ENCODE measurements at places on chromosomes 3 and 15. TPM values are rescaled to one million over a fixed set of nuclear protein-coding genes. Genes with fewer than 3 reads are reported as not detected.

DNA sequence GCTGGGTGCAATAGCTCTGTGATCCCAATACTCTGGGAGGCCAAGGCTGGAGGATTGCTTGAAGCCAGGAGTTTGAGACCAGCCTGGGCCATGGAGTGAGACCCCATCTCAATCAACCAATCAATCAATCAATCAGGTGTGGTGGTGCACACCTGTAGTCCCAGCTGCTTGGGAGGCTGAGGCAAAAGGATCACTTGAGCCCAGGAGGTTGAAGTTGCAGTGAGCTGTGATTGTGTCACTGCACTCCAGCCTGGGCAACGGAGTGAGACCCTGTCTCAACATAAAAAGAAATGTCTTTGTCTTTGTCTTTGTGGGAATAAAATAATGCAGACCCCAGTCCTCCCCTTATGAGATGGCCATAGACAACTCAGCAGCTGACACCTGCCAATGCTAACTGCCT, 34.9 kb upstream of the TLE3 start:
- no peak for DNase-seq

DNA sequence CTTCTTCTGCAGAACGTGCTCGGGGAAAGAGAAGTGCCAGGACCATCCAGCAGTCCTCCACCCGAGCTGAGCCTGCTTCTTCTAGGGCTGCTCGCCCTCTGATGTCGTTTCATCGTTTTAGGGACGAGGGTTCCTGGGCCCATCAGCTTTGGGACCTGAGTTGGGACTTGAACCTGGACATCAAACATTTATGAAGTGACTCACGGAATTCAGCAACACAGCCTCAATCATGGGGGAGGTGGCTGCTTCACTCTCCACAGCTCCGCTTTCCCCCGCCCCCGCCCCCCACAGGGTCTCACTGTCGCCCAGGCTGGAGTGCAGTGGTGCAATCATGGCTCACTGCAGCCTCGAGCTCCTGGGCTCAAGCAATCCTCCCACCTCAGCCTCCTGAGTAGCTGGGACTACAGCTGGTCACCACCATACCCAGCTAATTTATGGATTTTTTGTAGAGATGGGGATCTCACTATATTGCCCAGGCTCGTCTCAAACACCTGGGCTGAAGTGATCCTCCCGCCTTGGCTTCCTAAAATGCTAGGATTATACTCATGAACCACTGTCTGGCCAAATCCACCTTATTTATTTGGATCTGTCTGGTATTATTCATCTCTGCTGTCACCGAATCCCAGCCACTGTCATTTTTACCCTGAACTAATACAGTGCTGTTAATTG, 725 bp upstream of the SCAMP2 start:
- DNase-seq, result no peak

GRCh38 chr15:40398413-40398873, 7.2 kb upstream of the IVD start:
- DNase-seq, result no peak

GRCh38 chr3:13834258-13835035, 45.4 kb downstream of the WNT7A start:
- no peak for DNase-seq

DNA sequence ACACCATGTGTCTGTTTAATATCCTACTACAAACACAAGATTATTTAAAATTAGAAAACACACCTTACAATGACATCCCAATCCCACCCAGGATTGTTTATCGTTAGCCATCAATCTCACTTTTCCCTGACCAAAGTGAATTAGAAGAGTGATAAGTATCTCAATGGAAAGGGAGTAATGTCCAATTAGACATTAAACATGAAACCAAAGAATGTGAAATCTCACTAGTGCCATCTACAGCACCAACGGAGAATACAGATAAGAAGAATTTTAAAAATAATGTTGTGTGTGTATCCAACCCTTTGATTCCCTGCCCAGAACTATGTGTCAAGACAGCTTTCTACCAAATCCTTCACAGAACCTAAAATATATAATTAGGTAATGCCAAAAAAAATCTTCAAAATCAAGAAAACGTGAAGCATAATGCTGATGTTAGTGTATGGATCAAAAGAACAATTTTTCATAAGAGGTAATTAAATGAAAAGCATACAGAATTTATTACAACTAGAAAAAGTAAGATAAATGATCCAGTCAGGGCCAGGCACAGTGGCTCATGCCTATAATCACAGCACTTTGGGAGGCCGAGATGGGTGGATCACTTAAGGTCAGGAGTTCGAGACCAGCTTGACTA, 64.2 kb downstream of the SCAPER start:
- peak; percentile 24 for DNase-seq

DNA sequence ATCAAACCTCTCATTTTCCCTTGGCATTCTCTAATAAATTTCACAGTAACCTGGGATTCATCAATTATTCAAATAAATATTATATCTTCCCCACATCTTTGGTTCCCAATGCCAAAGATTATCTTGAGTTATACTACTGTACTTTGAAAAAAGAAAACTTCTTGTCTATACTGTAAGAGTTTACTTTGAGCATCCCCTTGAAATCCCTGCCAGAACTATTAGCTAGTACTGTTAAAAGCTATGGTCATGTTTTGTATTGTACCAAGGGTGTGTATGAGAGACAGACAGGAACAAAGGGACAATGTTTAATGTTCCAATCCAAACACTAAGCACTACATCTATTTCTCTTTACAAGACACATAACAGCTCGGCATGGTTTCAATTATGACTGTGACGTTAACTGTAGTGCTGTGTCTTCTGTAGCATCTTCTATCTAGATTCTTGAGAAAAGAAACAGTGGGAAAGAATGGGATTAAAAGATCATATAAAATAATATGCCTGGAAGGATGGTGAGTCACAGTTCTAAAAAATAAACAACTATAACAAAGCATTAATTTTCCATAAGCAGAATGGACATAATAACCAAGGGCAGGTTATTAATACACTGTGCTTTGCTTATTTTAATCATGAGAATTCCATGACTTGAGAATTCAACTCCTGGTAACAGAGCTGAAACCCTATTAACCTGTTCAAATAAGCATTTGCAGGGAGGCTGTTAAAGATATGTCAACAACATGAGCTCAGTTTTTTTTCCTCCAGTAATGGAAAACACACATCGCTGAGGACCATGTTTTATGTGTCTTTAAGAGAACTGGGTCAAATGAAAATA, 71.1 kb downstream of the ALDH1A2 start:
- DNase-seq, result no peak

DNA sequence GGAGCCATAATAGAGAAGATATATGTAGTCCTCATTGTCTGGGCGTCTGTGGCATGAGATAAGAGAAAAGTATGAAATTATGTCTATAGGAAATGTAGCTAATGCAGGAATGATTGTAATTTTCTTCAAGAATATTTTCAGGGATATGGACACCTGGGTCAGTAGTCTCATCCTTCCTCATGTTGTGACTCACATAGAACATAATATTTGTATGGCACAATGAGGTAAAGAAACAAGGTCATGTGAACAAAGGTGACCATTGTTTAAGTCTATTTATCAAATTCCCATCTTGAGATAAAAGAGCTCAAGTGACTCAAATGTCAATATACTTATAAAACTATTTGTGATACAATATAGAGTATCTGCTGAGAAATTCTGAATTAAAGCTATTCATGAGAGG, 345.5 kb upstream of the ROBO1 start:
- DNase-seq, result no peak

DNA sequence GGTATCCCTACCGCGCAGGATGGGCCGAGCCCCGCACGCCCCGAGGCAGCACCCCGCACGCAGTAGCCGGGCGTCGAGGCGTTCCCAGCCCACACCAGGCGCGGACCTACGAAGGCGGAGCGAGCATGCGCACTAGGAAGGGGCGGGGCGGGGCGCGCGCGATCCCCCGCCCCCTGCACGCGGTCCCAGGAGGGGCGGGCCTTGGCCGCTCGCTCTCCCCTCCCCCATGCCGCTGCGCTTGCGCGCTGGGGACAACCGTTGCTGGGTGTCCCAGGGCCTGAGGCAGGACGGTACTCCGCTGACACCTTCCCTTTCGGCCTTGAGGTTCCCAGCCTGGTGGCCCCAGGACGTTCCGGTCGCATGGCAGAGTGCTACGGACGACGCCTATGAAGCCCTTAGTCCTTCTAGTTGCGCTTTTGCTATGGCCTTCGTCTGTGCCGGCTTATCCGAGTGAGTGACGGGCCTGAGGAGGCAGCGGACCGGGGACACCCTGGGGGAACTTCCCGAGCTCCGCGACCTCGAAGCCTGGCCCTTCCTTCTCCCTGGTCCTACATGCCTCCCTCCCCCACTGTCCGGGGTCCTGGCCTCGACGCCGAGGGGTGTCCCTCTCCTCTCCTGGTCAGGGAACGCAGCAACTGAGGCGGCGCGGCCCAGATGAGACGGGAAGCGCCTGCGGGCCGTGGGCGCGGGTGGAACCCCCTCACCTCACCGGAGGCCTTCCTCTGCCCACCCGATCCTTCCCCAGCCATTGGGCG, at the start of gene SPESP1:
Gene SPESP1, plus strand, starts transcription at position 258 of the 755 bp plus-strand sequence. Its CDS starts 129 bp downstream, at position 387.
- DNase-seq, result peak; percentile 59

- no peak for DNase-seq
Measured at GRCh38 chr15:67968966-67969365, 85.1 kb upstream of the PIAS1 start.

GRCh38 chr3:72370947-72371346, 477.3 kb downstream of the SHQ1 start:
- no peak for DNase-seq

DNA sequence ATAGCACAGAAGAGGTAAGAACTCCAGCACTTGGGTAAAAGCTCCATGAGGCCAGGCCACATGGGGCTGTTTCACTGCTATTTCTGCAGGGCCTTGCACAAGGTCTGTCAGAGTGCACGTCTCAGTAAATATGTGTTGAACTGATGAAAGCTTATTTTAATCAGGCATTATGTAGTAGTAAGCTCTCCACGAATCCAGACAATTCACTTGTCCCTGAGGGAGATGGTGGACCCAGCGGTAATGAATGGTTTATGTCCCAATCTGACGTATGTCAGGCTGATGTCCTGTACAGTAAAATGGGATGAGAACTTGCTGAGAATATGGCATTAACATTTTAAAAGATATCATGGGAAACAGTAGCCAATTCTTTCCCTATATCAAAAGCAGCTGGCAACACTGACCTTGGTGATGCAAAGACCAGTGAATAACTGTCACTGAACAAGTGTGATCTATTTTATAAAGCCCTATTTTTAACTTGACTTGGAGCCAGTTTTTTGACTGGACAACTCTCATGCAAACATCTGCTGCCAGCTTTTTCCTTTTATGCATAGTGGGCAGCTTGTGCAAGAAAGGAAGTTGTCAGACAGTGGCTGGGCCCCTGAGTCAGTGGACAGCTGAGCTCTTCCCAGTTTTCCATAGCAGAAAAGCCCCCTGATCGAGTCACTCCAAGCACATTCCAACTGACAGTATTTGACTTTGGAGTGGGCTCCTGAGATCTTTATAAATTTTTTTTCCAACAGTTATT, 519.8 kb upstream of the MDFIC2 start:
- DNase-seq, result no peak

DNA sequence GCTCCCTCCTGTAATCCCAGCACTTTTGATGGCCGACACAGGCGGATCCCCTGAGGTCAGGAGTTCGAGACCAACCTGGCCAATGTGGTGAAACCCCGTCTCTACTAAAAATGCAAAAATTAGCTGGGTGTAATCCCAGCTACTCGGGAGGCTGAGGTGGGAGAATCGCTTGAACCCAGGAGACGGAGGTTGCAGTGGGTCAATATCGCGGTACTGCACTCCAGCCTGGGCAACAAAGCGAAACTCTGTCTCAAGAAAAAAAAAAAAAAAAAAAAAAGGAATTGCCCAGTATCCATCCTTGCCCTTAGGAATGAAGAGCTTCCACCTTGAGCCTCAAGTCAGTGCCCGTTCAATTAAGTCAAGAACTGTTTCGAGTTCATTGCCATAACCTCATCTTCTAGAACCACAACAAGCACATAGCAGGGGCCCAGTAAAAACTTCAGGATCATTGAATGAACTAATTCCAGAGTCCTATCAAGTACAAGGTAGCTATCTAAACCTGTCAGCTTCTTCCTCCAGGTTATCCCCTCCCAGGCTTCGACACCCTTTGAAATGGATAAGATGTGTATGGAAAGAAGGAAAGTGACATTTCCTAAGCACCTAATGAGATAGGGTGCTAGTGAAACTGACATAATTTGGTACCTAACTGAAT, 826 bp downstream of the DBR1 start:
- no peak for DNase-seq

DNA sequence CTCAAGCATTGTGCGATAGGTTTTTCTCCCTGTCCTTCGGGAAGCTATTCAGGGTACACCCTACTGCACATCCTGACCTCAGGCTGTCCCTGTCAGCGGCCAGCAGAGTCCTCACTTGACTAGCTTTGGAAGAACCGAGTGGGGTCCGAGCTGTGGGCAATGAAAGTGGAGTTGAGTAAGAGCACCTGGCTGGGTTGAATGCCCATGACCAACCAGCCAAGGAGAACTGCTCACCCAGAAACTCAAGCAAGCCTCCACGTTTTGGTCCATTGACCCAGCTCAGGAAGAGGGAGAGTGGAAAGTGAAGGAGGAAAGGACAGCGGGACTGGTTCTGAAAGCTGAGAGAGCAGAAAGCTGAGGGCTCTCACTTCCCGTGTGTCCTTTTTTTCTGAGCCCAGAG, 36.0 kb upstream of the HDGFL3 start:
- DNase-seq, result no peak

- no peak for DNase-seq
Measured at GRCh38 chr3:34793057-34793456, 846.3 kb upstream of the ARPP21 start.

DNA sequence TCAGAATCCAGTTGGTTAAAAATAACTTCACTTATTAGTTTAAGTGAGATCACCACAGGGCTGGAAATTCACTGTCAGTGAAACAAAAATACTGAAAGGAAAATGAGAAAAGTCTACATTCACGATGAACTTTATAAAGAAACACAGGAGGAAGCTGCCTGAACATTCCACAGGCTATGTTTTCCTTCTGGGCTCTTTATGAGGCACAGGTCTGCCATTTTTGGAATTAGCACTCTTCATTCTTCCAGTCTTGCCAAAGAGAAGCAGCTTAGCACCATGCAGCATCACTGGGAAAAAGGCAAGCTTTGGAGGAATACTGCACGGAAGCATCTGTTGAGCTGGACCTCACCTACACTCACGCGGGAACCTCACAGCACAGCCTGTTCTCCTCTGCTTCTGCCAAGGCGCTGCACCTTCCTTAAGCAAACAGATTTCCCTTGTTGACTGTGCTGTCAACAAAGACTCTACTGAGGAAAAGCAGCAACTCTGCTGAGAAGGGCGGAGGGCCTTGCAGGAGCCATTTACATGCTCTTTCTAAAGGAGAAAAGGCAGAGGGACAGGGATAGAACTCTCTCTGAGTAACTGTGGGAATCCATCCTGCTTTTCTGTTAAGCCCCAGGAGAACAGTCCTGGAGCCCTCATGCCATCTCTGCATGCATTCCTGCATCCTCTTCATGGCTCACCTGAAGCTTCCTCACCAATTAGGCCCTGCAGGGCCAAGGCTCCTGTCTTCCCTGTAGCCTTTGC, 15.7 kb downstream of the SUSD5 start:
- no peak for DNase-seq

- peak; percentile 72 for DNase-seq
Measured at GRCh38 chr3:56557831-56558170, 826 bp downstream of the CCDC66 start.

The HYAL1 gene
- polyA plus RNA-seq, result 2.1 TPM

The RTP3 gene
- not detected for polyA plus RNA-seq

The GRAMD1C gene
- polyA plus RNA-seq, result 14.4 TPM

The SI gene
- polyA plus RNA-seq, result 722 TPM

The TMC3 gene
- polyA plus RNA-seq, result 6.2 TPM

The RNU5B-1 gene
- polyA plus RNA-seq, result not detected

The BNC1 gene
- polyA plus RNA-seq, result 4.2 TPM
